ENCODE measurements at places on chromosomes 6 and 20.

- DNase-seq, result no peak
Measured at GRCh38 chr6:143608906-143609305, 68.9 kb upstream of the PHACTR2 start.

DNA sequence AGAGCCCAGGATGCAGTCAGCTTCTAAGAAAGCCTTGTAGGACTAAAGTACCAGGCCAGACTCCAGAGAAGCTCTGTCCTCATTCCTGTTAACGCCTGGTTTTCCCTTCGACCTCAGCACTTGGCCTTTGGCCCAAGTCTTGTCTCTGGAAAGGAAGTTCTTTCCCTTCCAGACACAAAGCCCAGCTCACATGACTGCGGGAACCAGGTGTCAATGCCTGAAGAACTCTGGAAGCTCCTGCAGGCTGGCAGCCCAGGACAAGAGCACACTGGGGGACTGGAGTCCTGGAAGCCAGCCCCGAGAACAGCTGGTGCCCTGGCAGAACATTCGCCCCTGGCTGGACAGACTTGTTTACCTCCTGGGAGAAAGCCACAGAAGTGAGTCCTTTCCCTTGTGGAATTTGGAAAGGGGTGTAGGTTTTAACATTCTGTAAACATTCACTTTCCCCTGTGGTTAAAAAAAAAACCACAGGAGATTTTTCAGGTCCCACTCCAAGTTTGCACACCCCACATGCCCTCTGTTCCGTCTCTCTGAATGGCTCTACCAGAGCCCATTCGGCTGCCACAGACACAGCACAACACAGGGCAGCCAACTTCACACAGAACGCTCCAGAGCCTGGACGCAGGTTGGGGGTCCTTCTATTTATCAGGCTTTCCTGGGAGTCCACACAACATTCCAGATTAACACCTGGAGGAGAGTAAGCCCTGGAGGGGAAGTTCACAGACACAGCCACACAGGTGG is 18.1 kb downstream of the ACSS1 start:
- no peak for DNase-seq

- DNase-seq, result no peak
Measured at GRCh38 chr20:64099086-64099786, 8.1 kb downstream of the NPBWR2 start.

- no peak for DNase-seq
Measured at GRCh38 chr20:49880177-49880576, 35.2 kb downstream of the SPATA2 start.

GRCh38 chr20:36461600-36462439 is 79.5 kb upstream of the MYL9 start:
- peak; percentile 65 for DNase-seq

GRCh38 chr6:38284802-38285394 is 354.8 kb downstream of the BTBD9 start:
- DNase-seq, result no peak

DNA sequence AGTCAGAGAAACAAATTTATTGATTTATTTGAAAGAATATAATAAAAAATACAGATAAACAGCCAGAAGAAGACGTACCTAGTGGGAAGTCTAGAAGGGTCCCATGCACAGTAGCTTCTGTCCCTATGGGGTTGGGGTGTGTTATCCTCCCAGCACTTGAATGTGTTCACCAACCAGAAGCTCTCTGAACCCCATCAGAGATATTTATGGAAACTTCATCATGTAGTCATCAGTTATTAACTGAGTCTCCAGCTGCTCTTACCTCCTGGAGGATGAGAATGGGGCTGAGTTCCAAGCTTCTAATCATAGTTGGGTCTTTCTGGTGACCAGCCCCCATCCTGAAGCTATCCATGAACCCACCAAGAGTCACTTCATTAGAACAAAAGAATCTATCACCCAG is 15.4 kb upstream of the USP45 start:
- DNase-seq, result no peak

GRCh38 chr6:39402239-39402751 is 79.8 kb upstream of the KCNK16 start:
- no peak for DNase-seq

GRCh38 chr20:43915211-43916072 is 790 bp downstream of the TOX2 start:
- DNase-seq, result peak; percentile 63

GRCh38 chr20:45588800-45589199 is 9.7 kb upstream of the WFDC8 start:
- DNase-seq, result no peak

DNA sequence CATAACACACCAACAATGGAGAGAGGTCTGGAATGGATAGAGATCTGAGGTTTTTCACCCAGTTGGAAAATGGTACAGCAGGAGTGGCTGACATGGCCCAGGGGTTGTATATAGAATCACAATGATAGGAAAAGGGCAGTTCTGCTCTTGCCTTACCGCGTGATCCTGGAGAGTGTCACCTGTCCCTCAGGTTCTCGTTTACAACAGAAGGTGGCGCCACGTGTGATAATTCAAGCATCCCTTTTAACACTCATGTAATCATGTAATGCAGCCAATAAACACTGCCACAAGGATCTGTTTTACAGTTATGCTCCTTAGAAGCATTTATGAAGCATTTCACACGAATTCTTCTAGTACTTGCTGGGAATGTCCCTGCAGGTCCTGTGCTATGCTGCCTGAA is 12.9 kb upstream of the WFDC2 start:
- DNase-seq, result no peak
